ENCODE measurements at places on chromosomes 2 and 18.
A peak's percentile ranks its signal among the peaks of the same experiment; 100 is the strongest.

DNA sequence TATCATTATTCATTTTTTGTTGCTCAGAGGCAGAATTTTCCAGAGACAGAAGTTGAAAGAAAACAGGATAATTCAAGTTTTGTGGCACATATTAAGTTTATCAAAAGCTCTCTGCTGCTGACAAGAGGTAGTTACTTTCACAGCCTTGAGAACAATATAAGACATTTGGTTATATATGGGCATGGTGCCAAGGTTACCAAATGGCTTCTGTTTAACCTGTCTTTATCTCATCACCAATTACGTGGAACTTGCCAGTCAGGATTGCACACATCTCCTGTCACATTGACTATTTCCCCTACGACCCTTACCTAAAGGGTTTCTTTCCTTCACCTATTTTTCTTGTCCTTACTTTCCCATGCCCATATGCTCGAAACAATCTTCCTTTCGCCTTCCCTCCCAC lies 35.9 kb downstream of the KLF7 start:
- DNase-seq = no peak

DNA sequence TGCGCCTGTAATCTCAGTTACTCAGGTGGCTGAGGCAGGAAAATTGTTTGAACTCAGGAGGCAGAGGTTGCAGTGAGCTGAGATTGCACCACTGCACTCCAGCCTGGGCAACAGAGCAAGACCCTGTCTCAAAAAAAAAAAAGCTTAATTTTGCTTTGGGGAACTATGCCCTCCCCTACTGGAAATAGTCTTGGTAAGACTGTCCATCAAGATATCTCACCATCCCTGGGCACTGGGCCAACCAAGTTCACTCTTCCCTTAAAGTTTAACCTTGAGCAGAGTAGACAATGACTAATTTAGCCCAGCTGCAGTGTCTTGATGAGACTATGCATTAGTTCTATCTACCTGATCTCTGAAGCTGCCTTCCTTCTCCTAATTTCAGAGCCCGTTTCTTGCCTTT lies 44.7 kb downstream of the ASXL2 start:
- DNase-seq = peak; percentile 33

DNA sequence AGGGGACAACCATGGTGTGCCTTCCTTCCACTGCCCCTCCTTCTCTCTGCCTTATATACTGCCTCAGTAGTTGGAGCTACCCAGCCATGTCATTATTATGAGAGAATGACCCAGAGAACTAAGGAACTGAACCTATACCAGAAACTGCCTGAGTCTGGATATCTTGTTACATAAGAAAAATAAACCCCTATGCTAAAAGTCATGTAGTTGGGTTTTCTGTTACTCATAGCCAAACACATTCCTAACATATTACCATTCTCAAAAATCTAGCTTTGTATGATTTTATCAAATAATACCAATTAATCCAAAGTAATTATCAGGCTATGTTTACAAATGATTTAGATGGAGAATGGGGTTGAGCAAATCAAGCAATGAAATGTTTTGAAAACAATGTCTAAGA lies 15.0 kb upstream of the KLF7 start:
- DNase-seq = no peak

DNA sequence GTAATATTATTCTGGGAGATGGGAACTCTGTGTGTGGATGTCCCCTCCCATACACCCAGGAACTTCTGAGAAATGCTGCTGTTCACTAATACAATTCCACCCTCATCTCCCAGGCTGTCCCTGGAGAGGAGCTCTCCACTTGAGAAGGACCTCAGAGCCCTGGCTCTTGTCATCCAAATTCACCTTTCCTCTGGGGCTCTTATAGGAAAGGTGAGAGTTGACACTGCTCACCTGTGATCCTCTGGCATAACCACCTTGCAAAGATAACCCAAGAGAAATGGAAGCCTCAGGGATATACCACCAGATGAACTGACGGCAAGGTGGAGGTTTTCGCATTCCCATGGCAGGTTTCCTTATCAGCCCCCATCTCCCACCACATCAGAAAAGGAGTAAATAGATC lies 52.0 kb downstream of the IL1RL2 start:
- no peak for DNase-seq

GRCh38 chr2:160932960-160933359 lies 227.3 kb upstream of the TANK start:
- no peak for DNase-seq

GRCh38 chr2:10301941-10302478 lies 694 bp upstream of the HPCAL1 start:
- no peak for DNase-seq

GRCh38 chr18:26215247-26215970 lies 10.8 kb upstream of the TAF4B start:
- no peak for DNase-seq

GRCh38 chr2:220246386-220246785 lies 619.0 kb downstream of the SLC4A3 start:
- DNase-seq = no peak

GRCh38 chr2:20215183-20216040 lies 9.5 kb downstream of the SDC1 start:
- DNase-seq = no peak

DNA sequence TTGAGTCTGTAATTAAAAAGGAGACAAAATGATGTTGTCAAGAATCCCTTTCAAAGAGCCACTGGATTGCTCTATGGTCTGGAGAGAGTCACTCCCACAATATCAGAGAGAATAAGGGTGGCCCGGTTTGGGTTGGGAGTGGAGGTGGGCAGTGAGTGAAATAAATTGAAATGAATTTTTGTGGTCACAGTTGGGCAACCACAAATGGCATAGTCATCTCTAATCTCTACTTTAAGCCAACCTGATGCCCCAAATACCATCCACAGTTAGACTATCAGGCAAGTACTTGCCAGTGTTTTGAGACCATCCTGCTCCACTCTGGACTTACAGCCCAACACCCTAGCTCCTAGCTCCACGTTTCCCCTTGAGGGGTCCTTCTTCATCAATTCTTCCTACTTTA lies 559.7 kb downstream of the BCL11A start:
- DNase-seq = no peak

- DNase-seq = no peak
Observed at GRCh38 chr2:19745318-19746136, 156.3 kb downstream of the TTC32 start.

DNA sequence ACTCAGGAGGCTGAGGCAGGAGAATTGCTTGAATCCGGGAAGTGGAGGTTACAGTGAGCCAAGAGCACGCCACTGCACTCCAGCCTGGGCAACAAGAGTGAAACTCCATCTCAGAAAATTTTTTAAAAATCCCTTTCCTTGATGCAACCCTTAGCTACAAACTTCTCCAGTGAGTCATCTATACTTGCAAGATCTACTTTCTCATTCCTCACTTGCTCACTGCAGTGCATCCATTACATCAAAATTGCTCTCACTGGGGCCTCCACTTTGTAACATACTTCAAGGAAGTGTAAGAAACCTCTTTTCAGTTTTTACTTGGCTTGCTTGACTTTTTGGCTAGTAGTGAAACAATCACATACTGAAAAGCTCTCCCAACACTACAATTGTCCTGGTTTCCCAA lies 65.3 kb downstream of the REEP1 start:
- no peak for DNase-seq

- peak; percentile 17 for DNase-seq
Observed at GRCh38 chr18:55189972-55190371, 230.7 kb upstream of the CCDC68 start.

- no peak for DNase-seq
Observed at GRCh38 chr18:64416990-64417389, 268.1 kb upstream of the LINC00305 start.

DNA sequence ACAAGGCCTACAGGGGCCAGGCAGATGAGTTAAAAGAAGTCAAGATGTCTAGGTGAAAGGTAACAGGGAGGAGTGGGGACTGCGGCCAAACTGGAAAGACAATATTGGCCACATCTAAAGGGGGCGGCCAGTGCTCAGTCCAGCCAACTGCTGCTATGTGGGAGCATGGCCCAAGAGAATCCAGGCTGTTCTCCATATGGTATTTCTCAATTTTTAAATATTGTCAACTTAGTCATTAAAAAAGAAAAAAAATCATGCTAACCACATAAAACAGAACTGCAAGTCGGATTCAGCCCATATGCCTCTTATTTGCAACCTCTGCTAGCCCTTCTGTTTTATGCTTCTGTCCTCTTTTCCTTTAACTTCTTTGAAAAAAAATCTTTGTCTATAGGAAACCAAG lies 14.8 kb downstream of the TRABD2A start:
- no peak for DNase-seq

GRCh38 chr2:111053825-111054515 lies 66.7 kb upstream of the BCL2L11 start:
- DNase-seq = no peak
